Anterior cingulate cortex (tissue), 58 donors: ENCODE measurements at places on chromosomes 4 and X.

DNA sequence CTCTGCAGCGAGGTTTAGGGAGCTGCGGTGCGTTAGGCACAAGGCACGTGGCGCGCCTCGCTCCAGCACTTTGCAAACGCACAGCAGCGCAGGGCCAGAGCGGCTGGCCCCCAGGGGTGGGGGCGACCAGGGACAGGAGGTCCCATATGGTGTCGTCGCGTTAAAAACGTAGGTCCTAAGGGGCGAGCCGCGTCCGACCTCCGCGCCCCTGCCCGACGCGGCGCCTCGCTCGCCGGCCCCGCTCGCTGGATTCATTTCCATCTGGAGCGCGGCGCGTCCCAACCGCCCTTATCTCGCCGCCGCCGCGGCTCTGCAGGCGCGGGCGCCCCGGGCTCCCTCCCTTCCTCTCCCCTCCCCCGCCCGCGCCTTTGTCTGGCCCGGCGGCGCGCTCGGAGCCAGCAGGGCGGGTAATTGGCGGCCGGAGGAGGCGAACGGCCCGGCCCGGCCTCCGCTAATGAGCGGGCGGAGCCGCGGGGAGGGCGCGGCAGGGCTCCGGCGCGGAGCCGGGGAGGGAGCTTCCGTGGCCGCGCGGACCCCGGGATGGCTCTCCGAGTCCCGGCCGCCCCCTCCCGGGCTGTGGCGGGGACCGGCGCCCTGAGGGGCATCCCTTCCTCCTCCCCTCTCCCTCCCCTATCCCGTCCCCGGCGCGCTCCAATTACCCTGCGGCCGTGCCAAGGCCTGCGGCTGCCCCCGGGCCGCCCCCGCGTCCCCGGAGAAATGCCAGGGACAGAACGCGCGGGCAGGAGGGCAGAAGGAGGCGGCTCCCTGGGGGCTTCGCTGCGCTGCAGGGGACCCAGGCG is 409.0 kb downstream of the BCOR start:
- peak; percentile 51 for DNase-seq

- no peak for DNase-seq
These were observed 20.8 kb downstream of the LIN54 start for GRCh38 chr4:82989575-82990429.

- DNase-seq, result no peak
These were observed 61.1 kb downstream of the FAM13A start for GRCh38 chr4:88995874-88996273.

DNA sequence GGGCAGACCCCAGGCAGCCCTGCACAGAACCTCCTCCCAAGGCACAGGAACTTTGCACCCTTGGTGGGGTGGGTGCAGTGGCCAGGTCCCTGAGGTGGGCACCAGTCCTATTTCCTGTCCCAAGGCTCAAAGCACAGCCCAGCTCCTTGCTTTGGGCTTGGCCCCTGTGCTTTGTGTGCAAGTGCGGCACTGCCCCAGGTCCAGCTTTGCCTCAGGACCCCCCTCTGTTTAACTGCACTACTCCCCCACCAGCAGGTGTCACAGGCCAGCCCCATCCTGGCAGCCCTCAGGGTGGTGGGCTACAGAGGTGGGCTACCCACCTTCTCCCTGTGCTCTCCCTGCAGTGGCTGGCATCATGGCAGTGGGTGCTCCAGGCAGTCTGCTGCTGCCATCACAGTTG is 2469.0 kb downstream of the PCDH7 start:
- no peak for DNase-seq

GRCh38 chr4:56764775-56765174 is 56.7 kb downstream of the SPINK2 start:
- no peak for DNase-seq

DNA sequence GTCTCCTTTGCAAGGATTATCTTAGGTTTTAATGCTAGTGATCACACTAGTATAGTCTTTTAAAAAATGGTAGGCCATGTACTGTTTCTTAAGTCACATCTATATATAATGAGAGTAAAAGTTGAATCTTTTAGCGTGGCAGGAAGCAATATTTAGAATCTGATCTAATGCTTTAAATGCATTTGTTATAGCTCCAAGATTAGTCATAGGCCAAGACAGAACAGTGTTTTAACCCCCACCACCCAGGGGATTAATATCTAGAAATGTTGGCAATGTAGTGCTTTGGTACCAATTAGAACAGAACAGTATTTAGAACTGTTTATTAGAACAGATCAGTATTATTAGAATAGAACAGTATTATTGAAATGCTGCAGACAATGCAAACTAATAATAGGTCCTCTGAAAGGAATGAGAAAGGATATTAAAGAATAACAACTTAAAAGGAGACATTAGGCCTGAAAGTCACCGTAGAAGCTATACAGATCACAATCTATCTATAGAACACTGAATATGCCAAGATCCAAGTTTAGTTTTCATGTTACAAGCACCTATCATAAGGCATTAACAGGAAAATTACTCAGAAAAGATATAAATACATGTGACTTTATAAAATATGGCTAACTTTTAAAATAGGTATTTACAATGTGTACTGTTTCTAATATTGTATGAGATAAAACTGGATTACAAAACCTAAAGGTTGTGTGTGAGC is 146.2 kb downstream of the NPNT start:
- DNase-seq, result no peak

DNA sequence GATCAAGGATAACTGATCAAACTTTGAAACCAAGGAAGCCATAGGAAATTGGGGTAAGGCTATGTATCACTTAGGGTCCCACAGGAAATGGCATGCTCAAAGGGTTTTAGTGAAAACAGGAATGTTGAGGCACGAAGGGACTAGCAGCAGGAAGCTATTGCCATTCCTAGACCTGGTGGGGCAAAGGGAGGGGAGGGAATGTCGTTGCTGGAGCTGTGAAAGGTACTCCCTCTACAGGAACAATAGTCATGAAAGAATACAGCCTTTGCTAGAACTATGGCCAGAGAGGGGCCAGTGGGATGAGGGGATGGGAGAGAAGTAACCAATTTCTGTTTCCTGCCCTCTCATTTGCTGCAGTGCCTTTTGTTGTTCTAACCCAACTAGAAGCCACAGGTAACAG is 11.9 kb downstream of the REPS2 start:
- DNase-seq, result no peak

GRCh38 chrX:129721870-129722269 is 16.9 kb upstream of the XPNPEP2 start:
- DNase-seq, result no peak
